NCI-H748 treated with DMSO at 0.1 percent for 48 hours (cell line): ENCODE measurements at places on chromosomes 3 and 15.

DNA sequence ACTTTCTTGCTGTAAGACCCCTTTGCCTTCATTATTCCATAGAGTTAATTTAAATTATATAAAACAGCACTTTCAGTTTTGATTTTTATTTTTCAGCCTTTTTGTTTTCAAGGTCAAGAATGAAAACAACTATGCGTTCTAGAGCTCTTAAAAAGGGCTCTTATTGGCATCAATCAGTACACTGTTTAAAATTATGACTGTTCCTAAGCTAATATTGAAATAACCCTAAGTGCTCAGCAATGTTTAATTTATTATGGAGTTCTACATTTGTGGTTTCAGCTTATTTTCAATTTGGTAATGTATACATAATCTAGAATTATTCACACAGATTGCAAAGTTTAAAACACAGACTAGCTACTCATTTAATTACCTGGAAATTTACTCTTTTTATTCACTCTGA is 179.4 kb downstream of the MBNL1 start:
- no peak for DNase-seq

GRCh38 chr3:42375121-42375800 is 35.1 kb downstream of the LYZL4 start:
- no peak for DNase-seq

- DNase-seq: no peak
Measured at GRCh38 chr15:32700501-32701150, 17.2 kb upstream of the GREM1 start.

- no peak for DNase-seq
Measured at GRCh38 chr3:38647217-38647970, 2.1 kb downstream of the SCN5A start.

DNA sequence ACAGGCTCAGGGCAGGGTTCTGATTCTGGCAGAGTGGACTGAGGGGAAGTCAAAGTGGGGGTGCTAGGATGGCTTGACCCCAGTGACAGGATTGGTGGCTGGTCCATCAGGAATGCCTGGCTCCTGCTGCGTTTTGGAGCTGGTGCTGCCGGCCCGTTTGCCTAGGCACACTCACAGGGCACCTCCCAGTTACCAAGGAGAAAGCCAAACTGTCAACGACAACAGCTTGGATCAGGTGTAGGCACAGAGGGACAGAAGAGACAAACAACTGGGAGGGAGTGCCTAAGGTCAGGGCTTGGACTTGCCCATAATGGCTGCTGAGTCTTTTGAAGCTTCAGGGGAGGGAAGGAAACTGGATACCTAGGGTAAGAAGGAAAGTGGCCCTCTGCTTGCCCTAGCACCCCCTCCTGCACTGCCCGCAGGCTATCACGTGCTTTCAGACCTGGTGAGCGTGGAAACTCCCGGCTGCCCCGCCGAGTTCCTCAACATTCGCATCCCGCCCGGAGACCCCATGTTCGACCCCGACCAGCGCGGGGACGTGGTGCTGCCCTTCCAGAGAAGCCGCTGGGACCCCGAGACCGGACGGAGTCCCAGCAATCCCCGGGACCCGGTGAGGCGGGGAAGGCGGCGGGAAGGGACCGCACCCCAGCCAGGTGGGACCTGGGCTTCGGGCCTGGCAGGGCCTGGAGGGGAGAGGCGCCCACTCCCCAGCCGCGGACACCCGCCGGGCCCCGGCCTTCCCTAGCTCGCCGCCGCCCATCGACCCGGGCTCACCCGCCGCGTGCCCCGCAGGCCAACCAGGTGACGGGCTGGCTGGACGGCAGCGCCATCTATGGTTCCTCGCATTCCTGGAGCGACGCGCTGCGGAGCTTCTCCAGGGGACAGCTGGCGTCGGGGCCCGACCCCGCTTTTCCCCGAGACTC is 5.1 kb downstream of the DUOX1 start:
- no peak for DNase-seq

GRCh38 chr15:59245559-59245958 is 38.9 kb downstream of the LDHAL6B start:
- DNase-seq: no peak

GRCh38 chr3:73509816-73510215 is 114.9 kb downstream of the PDZRN3 start:
- no peak for DNase-seq

DNA sequence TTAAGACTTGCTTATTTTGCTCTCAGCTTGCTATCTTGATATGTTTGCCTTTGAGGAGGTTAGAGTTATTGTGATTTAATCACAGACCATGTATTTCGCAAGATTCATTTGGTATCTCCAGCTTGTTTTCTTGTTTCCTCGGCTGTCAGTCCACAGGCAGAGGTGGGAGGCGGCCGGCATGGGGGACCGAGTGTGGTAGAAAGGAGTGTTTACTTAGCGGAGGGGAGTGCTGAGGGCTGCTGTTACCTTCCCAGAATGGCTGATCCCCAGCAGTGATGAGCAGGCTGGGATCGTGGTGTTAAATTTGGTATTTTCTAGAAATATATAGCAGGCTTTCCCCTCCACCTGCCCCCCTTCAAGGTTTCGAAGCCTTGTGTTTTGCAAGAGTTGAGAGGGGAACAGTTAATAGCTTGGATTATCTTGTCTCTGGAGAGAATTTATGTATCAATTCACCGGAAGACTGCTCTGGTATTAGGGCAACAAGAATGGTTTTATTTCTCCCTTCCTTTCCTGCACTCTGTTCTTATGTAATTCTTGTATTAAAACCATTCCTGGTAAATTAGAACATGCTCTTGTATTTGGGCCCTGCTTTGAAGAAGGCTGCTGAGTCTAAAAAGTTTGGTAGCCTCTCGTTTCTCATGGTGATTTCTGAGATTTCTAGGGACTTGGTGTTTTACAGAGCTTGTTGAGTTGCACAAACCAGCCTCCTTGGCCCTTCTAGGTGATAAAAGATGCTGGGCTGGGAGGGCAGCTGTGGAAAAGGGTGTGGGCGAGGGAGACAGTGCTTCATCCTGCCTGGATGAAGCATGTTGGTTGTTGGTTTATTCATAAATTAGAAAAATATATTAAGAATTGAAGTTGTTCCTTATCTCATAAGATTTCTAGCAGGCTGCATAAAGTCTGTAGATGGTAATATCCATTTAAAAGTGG is 151.4 kb downstream of the IGF1R start:
- DNase-seq: peak; percentile 17

DNA sequence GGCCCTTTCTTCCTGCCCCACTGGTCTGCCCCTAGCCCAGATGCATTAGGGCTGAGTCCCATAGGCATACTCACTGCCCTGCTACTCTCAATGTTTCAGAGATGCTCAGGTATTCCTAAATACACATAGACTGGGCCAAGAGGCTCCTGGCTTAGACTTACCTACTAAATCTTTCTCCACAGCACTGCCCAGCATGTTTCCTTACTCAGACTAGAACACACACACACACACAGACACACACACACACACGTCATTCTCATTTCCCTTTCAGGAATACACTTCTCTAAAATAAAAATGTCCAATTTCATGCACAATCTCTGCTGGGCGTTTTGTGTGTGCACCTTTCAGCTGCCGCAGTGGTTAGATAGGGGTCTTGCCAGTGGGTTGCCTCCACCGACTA is 175.7 kb downstream of the FAM43A start:
- DNase-seq: no peak

GRCh38 chr3:179455954-179456353 is 4.7 kb upstream of the GNB4 start:
- no peak for DNase-seq

DNA sequence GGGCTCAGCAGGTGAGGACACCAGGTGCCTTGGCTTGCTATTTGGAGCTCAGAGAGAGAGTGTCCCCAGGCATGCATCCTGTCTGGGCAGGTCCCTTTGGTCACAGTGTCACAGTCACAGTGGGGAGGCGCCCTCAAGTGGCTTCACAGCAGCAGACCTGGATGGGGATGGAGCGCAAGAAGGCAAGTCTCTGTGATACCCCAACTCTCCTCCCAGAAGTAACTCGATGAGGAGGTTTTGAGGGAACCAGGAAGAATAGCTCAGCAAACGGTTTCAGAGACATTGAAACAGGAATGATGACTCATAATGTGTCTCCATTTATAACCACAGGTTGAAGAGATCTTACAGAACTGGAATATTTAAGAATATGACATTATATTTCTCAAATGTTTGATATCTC is 66.5 kb upstream of the SH3GL3 start:
- DNase-seq: no peak

GRCh38 chr3:49703443-49703927 is 14.1 kb downstream of the RNF123 start:
- peak; percentile 19 for DNase-seq

DNA sequence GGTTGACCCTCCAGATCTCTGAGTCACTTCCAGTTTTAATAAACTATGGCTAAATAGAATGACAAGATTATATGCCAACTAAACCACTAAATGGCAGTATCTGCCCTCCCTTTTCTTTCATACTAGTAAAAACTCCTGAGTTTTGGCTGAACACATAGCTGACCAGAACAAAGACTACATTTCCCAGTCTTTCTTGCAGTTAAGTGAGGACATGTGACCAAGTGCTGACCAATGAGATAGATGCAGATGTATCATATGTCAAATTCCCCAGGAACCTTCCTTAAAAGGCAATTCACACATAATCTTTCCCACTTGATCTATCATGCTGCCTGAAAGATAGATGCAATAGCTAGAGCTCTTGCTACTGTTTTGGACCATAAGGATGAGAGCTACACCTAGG is 191.3 kb downstream of the SHOX2 start:
- no peak for DNase-seq

- DNase-seq: no peak
Measured at GRCh38 chr3:5464649-5465048, 277.1 kb downstream of the EDEM1 start.

GRCh38 chr3:41102053-41102556 is 97.2 kb upstream of the CTNNB1 start:
- DNase-seq: no peak

GRCh38 chr15:31373096-31373865 is 46.6 kb downstream of the KLF13 start:
- no peak for DNase-seq

DNA sequence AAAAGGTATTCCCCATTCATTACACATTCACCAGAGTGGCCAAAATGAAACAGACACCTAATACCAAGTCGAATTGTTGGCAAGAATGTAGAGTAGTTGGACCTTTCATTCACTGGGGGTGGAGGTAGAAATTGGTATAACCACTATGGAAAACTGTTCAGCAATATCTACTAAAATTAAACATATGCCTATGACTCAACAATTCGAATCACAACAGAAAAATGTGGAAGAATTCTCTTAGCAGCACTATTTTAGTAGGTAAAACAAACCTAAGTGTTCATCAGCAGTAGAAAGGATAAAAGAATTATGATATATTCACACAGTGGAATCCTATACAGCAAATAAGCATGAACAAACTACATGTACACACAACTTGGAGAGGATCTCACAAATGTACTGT is 30.6 kb downstream of the POLG start:
- no peak for DNase-seq

GRCh38 chr3:37856381-37856780 is 5.3 kb upstream of the CTDSPL start:
- DNase-seq: no peak

GRCh38 chr15:67510597-67511190 is 10.2 kb upstream of the C15orf61 start:
- no peak for DNase-seq

DNA sequence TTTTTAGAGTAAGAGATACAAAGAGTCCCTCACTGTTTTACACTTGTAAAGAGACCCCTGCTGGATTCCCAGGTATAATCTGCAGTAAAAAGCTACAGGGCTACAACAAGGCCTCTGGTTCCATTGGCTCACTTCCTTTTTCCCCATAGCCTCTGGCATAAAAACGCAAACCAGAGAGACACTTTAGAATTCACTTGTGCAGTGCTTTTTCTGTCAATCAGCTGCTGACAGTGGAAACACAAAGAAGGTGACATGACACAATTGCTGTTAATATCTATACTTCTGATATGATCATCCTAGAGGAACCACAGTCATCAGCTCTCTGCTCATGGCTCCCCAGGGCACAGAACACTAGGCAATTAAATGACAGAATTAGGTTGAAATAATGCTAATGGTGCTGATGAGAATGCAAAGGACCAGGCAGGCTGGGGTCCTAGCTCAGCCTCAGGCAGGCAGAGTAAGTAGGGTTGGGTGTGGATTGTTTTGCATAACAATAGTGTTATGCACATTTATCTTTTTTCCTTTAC is 667.9 kb upstream of the CFAP20DC start:
- no peak for DNase-seq
